A549 treated with Hydrocortisone at 1 μM for 4 hours (cell line): ENCODE measurements at places on chromosomes 1 and 21. TPM values are rescaled to one million over a fixed set of nuclear protein-coding genes. Genes with fewer than 3 reads are reported as not detected.

RIPK4 gene
- total RNA-seq, result 15.3 to 21.2 TPM (median 20.5 TPM) in 5 replicates

GPR153 gene
- 3.6 to 4.6 TPM (median 4.3 TPM) in 5 replicates for total RNA-seq

CHAF1B gene
- 10.9 to 12.7 TPM (median 12.1 TPM) in 5 replicates for total RNA-seq

TMPRSS2 gene
- total RNA-seq, result 0.06 to 0.10 TPM (median 0.09 TPM) in 5 replicates

KRTAP11-1 gene
- not detected in 5 replicates for total RNA-seq

BGLAP gene
- total RNA-seq, result 0.16 to 0.62 TPM (median 0.30 TPM) in 3 of 5 replicates, not detected in the others

HSF2BP gene
- total RNA-seq, result 1.8 to 2.2 TPM (median 2.1 TPM) in 5 replicates

LYPLA2 gene
- total RNA-seq, result 54.5 to 58.3 TPM (median 56.5 TPM) in 5 replicates

HCN3 gene
- 3.5 to 5.3 TPM (median 4.6 TPM) in 5 replicates for total RNA-seq

HES2 gene
- total RNA-seq, result 3.8 to 5.5 TPM (median 4.9 TPM) in 5 replicates
